ENCODE measurements at places on chromosomes 12 and 14.

- DNase-seq = no peak
Observed at GRCh38 chr12:108361606-108362005, 22.5 kb upstream of the CMKLR1 start.

DNA sequence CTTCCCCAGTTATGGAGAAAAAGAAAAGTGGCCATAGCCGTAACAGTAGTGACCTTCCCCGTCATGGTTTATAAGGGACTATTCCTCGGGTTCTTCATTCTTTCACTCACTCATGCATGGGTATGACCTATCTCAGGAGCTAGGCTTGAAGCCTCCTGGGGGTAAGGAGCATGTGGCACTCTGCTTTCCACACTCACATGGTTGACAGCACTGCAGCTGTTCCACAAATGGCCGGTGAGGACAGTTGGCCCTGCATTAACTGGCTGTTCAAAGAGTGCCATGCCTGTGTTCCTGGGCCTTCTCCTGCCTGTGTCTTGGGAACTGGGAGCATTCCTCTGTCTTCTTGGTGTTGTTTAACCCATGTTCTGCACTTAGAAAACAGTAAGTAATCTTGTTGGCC lies 66.2 kb upstream of the PNMA1 start:
- no peak for DNase-seq

GRCh38 chr14:92579244-92579936 lies 65.8 kb downstream of the RIN3 start:
- DNase-seq = no peak

- DNase-seq = no peak
Observed at GRCh38 chr12:26699237-26699636, 133.8 kb downstream of the ITPR2 start.

DNA sequence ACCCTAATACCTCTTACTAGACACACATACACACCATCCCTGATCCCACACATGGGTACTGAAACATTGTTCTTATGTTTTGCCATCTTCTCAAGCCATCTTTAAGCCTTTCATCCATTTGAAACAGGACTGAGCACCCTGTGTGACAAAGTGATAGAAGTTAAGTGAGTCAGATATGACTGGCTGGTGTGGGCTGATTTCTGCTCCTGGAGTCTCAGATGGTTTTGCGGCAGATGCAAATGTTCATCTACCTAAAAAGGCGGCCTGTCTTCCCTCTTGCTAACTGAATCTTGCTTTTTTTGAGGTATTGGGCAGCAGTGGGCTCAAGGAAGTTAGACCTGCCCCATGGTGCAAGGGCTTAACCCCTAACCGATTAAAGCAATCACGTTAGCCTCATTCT lies 30.4 kb upstream of the PKP2 start:
- no peak for DNase-seq

- DNase-seq = no peak
Observed at GRCh38 chr12:29743077-29743476, 40.7 kb downstream of the TMTC1 start.

DNA sequence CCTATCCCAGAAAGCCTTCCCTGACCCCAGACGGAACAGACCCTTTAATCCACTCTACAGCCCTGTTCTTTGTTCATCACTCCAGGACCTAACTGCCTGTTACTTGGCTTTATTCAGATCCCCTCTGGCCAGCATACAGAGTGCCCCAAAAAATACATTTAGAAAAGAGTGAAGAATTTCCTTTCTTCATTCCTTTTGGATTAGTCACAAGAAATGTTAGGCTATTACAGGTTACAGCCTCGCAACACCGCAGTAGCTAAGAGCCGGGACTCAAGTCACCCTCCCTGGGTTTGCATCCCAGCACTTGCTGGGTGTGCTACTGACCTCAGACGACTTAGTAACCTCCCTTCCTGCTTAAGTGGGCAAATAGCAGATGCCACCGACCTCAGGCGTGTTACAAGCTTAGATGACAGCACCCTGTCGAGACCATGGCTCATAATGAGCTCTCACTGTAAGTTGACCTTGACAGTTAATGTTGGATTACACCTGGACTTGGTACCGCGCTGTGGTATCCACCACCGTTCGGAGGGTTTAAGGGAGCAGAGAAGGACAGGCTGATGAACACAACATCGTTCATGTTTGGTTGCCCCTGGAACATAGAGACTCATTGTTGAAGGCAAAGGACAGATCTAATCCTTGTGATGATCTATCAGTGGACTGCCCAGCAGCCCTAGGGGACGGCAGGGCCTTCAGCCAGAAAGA lies 12.9 kb downstream of the GLRX5 start:
- no peak for DNase-seq

DNA sequence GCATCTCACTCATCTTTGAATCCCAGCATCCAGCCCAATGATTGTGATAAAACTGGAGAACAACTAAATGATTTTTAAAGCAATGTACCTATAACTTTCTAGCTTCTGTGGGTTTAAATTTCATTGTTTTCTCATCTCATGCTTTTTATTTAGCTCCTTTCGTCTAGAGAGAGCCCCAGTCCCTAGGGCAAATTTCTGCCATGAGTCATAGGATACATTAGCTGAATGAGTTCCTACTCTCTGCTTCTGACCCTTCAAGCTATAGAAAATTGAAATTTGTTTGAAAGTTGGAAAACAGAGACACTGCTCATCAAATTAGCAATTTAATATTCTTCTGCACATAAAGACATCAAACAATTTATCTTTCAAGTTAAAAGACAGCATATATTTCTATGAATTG lies 113.9 kb downstream of the KIF21A start:
- no peak for DNase-seq

DNA sequence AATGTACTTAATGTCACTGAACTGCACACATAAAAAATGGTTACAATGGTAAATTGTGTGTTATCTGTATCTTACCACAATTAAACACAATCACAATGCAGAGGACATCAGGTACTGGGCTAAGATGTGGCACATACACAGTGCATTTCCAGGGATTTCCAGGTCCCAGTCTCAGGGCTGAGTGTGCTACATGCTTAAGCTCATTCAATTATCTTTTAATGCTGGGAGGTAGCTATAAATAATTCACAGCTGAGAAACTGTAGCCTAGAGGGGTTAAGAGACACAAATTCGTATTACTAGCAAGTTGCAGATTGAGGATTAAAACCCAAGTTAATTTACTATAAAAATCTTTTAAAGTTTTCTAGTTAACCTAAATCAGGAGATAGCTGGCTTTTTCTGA lies 67.1 kb downstream of the CRACR2A start:
- DNase-seq = no peak

- no peak for DNase-seq
Observed at GRCh38 chr12:112839386-112839972, 47.9 kb downstream of the RPH3A start.

GRCh38 chr14:104101651-104102281 lies 16.3 kb downstream of the ASPG start:
- DNase-seq = no peak

GRCh38 chr14:54483846-54484245 lies 4.9 kb downstream of the GMFB start:
- DNase-seq = no peak

- DNase-seq = peak; percentile 68
Observed at GRCh38 chr12:80187660-80188090, 88.3 kb downstream of the OTOGL start.

- no peak for DNase-seq
Observed at GRCh38 chr12:118034429-118035189, 18.1 kb downstream of the RFC5 start.

GRCh38 chr12:102510463-102510862 lies 30.1 kb upstream of the IGF1 start:
- DNase-seq = no peak

DNA sequence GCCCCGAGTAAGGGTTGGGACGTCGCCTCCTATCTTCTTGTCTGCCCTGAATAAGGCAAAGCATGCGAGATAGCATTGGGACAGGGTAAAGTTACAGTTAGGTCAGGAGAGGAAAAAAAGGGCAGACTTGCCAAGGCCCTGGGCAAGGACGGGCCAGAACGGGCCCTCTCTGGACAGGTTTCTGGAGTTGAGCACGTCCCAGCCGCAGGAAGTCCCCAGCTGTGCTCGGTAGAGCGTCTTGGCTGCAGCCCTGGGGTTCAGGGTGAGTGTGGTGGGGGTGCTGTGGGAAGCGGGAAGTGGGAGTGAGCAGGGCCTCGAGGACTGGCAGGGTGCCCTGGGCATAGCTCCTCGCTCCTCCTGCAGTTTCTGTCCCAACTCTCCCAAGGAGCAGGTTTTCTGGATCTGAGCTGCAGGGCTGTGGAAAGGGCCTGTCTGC lies 5.4 kb downstream of the RPS6KL1 start:
- no peak for DNase-seq

- DNase-seq = no peak
Observed at GRCh38 chr14:36579573-36580140, 2.8 kb downstream of the NKX2-8 start.

DNA sequence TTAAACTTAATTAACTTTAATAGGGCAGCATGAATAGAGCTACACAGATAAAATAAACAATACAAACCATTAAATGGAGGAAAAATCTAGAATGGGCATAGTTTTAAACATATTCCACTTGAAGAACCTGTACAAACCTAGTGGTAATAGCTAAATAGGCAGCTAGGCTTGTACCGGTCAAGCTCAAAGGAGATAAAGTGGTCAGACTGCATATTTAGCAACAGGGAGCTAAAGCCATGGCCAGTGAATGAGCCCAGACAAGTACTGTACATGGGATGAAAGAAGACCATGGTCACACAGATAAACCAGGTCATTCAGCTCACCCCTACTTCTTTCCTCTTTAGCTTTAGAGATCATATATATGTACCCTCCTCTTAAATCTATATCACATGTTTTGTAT lies 186.6 kb upstream of the KRR1 start:
- no peak for DNase-seq

GRCh38 chr14:69796797-69797500 lies at the start of gene SLC10A1:
TSS of gene SLC10A1 (minus strand) at chr14:69797241. CDS start at chr14:69797155, 86 bp downstream.
- no peak for DNase-seq

DNA sequence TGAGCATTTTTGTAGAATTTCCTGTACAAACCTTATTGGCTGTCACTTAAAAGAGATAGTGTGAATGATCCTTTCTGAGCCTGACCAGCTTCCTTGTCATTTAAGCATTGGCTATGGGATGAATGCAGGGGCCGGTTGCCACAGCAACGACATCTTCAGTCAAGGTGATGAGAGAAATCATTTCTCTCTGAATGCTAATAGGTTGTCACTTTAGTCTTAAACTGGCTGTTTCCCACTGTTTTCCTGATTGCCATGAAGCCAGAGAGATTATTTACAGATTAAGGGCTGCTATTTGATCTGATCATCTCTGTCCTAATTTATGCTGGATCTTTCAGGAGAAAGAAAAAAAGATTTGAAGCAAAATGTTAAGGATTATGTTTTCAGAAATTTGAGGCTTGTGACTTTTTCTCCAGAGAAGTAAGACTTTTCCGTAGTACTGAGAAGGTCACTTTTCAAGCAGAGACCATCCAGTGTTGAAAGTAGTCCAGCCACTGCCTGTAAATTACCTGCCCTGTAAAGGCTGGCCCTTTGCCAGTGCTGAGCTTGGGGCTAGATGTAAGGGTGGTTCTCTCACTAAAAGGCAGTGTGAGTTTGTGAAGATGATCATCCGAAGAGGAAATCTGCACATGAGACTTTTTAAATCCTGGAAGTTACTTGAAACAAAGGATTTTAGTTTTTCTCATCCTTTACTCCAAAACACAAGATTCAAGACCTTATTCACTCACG lies 235.6 kb downstream of the DACT1 start:
- peak; percentile 16 for DNase-seq

DNA sequence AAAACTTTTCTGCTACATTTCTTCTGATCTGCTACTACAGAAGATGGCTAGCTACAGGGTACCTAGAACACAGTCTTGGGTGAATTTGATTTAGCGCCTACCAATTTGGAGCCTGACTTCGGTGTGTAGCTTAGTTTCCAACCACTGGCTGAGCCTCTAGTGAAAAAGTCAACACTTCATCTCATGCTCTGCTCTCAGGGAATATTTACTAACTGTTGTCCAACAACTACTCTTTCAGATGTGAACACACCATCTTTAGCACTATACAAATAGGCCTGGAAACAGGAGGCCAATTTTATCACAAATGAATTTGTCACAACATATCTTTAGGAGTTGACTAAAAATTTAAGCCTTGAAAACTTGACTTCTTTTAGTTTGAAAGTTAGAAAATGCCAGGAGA lies 167.9 kb downstream of the NELL2 start:
- no peak for DNase-seq

- no peak for DNase-seq
Observed at GRCh38 chr12:102120564-102120873, 536 bp downstream of the PARPBP start.

DNA sequence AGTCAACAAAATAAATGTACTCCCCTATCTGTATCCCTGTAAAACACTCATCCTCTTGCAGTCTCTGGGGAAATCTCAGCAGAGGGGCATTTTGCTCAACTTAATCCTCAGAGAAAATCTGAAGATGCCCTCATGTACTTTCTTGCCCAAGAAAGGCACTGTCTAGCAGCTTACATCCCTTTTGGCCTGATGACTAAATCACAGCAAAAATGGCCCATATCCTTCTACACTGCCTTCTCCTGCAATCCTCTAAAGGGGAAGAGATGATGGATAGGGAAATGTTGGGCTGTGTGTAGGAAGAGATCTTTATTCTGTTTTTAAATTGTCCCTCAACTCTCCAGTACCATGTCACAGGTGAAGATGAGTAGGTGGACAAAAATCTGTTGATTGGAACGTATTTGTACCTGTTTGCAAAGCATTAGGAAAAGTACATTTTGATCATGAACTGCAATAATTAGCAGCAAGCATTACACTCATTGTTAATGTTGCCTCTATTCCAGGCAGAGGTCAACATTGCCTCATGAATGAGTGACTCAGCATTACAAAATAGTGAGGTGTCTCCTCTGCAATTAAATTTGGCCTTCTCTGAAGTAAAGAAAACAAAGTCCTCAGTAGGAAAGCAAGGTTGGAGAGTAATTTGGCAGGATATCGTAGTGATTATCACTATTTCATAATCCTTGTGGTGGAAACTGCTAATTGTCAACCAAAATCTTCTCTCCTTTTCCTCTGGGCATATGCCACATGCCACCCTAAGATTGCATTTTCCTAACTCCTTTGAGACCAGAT lies 172.4 kb upstream of the CAND1 start:
- DNase-seq = no peak

GRCh38 chr14:100842799-100843198 lies 16.9 kb downstream of the MEG3 start:
- no peak for DNase-seq

- no peak for DNase-seq
Observed at GRCh38 chr12:67798768-67799167, 150.2 kb downstream of the DYRK2 start.

DNA sequence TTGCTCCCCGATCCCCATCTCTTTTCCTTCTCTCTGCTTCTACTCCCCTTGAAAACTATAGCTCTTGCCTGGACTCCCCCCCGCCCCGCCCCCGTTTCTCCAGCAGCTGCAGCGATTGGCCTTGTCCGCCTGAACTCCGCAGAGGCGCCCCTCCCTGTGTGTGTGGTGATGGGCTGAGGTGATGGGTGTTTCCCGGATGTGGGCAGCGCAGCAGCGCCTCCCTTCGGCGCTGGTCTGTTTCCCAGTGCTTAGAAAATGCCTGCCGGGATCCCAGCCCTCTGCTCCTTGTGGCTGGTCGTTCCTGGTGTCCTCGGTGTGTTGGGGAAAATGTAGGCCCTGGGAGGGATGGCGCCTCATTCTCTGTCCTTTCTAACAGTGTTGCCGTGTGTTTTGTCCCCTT lies 43.3 kb downstream of the GALNT8 start:
- DNase-seq = no peak
